ENCODE measurements at places on chromosomes 13 and 19.

- DNase-seq = no peak
These were observed 49.5 kb upstream of the STK24 start for GRCh38 chr13:98626298-98626935.

- no peak for DNase-seq
These were observed 518 bp upstream of the PLPP2 start for GRCh38 chr19:291561-292280.

GRCh38 chr19:2615782-2616181, 86.7 kb downstream of the GNG7 start:
- DNase-seq = no peak

- DNase-seq = no peak
These were observed 57.6 kb downstream of the RASA3 start for GRCh38 chr13:114074671-114075315.

- no peak for DNase-seq
These were observed 398.9 kb downstream of the IRS2 start for GRCh38 chr13:109387471-109387870.

GRCh38 chr13:45752510-45752909, 50.4 kb downstream of the CBY2 start:
- no peak for DNase-seq

- no peak for DNase-seq
These were observed 41.4 kb downstream of the CERS4 start for GRCh38 chr19:8250596-8250995.

- DNase-seq = no peak
These were observed 7.4 kb upstream of the CEACAM18 start for GRCh38 chr19:51470966-51471365.

DNA sequence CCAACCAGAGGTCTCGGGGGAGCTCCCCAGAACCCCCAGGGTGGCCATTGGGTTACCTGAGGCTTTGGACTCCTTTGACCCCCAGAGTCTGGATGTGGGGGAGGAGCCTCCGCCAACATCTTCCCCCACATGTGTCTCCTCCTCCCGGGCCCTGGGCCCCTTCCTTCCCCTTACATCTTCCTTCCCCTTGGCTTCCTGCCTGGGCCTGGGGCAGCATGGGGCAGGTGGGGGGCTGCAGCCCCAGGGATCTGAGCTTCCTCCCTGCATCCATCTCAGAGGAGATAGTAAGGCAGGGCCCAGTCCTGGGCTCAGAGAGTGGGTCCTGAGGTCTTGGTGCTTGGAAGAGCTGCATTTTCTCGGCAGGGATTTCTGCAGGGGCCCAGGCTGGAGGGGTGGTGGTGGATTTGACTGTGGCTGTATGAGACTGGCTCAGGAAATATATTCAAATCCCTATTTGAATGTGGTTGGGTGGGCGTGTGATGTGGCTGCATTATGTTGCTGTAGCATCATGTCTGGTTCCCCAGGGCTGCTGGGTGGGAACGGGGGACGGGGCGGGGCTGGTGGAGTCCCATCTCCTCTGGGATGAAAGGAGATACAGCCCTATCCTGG, 919 bp downstream of the VAV1 start:
- DNase-seq = no peak

DNA sequence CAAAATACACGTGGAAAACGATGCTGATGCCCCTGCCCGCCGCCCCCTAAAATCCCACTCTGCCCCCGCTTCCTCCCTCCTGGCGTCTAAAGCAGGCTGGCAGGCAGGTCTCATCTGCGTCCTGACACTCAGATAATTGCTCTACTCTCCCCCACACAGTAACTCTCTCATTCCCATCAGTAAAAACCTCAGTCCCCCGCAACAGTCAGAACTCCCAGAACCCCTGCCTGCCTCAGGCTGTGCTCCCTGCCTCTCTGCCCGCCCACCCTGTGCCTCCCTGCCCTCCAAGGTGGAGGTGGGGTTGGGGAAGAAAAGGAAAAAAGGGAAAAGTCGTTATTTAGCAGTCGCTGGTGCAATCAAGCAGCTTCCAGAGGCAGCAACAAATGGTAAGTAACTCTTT, 473.7 kb downstream of the EFNB2 start:
- no peak for DNase-seq

DNA sequence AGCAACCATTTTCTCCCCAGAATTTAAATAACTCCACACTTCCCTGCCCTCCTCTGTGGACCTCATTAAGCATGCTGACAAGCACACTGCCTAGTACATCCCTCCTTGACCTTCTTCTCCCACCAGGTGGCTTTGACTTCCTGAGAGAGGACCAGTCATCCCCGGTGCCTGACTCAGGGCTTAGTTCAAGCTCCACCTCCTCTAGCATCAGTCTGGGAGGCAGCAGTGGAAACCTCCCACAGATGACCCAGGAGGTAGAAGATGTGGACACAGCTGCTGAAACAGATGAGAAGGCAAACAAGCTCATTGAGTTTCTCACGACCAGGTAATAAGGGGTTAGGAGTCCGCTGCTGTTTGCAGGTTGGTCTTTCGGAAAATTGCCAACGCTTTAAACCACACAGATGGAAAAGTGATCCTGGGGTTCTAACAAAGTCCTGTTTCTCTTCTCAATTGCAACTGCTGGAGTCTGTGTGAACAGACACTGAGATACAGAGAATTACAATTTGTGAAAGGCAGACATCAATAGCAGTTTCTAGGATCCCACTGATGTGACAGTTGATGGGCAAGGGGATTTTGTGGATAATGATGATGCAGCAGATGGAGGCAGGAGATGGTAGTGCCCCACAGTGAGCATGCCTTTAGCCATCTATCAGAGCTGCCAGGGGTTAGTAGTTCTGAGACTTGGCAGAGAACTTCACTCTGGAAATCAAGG, 86.7 kb downstream of the ZAR1L start:
- no peak for DNase-seq

GRCh38 chr13:24306632-24307031, 2.7 kb upstream of the C1QTNF9 start:
- DNase-seq = no peak

All from Panc1 (cell line).